ENCODE measurements at places on chromosomes 11 and 22. TPM values are rescaled to one million over a fixed set of nuclear protein-coding genes. Genes with fewer than 3 reads are reported as not detected.

SEC14L2 gene
- 240 TPM for total RNA-seq

GRCh38 chr22:20484948-20485683 lies 10.5 kb downstream of the KLHL22 start:
- DNase-seq, result no peak
- H3K36me3 ChIP-seq, result no peaks in the 10 kb centered on the region
- no peaks in the 10 kb centered on the region for H3K4me1 ChIP-seq
- H3K4me3 ChIP-seq, result no peak overlapping the region
- H3K27me3 ChIP-seq, result no peaks in the 10 kb centered on the region

GRCh38 chr22:27066856-27067255 lies 409.5 kb downstream of the MIAT start:
- no peaks in the 10 kb centered on the region for H3K4me1 ChIP-seq
- H3K27ac ChIP-seq, result no peak overlapping the region
- DNase-seq, result no peak

GRCh38 chr11:24515632-24516031 lies 18.8 kb downstream of the LUZP2 start:
- no peaks in the 10 kb centered on the region for H3K4me1 ChIP-seq
- H3K27me3 ChIP-seq, result no peaks in the 10 kb centered on the region
- H3K27ac ChIP-seq, result no peak overlapping the region
- no peak overlapping the region for H3K4me3 ChIP-seq

GVQW3 gene
- total RNA-seq, result 0.84 TPM

SESN3 gene
- total RNA-seq, result 2.8 TPM

DNA sequence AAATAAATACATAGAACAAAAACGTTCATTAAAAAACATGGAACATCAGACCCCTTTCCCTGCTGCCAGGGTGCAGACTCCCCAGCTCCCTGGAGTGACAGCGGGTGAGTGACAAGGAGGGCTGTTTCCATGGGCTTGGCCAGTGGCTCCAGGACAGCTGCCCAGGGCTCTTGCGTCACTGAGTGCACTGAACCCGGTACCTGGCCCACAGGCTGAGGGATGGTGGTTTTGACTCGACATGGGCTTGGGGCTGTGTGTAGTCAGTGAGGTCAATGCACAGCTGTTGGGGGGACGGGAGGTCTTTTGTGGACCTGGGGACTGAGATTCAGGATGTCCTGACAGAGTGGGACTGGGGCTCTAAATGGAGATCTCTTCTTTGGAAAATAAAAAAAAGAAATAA lies 142.1 kb upstream of the B3GAT1 start:
- H3K27me3 ChIP-seq, result no peaks in the 10 kb centered on the region
- H3K4me3 ChIP-seq, result no peak overlapping the region
- no peaks in the 10 kb centered on the region for H3K4me1 ChIP-seq
- peak; percentile 71 for DNase-seq

GRCh38 chr11:75249704-75250103 lies 9.1 kb downstream of the TPBGL start:
- no peak overlapping the region for H3K27ac ChIP-seq
- H3K36me3 ChIP-seq, result no peaks in the 10 kb centered on the region
- DNase-seq, result peak; percentile 25
- H3K4me1 ChIP-seq, result no peaks in the 10 kb centered on the region

VSIG10L2 gene
- not detected for total RNA-seq

- H3K27ac ChIP-seq, result no peak overlapping the region
- no peak for DNase-seq
- H3K4me3 ChIP-seq, result no peak overlapping the region
- H3K4me1 ChIP-seq, result no peaks in the 10 kb centered on the region
- no peaks in the 10 kb centered on the region for H3K27me3 ChIP-seq
Measured at GRCh38 chr22:45776313-45776585, 104.6 kb downstream of the ATXN10 start.

GRCh38 chr11:117874253-117874909 lies 2.1 kb downstream of the FXYD6 start:
- H3K4me1 ChIP-seq, result no peaks in the 10 kb centered on the region
- no peak overlapping the region for H3K27ac ChIP-seq
- no peak overlapping the region for H3K4me3 ChIP-seq
- no peaks in the 10 kb centered on the region for H3K36me3 ChIP-seq
- peaks cover 4% of the 10 kb centered on the region for H3K27me3 ChIP-seq

GRCh38 chr11:35412285-35412684 lies 7.1 kb downstream of the SLC1A2 start:
- no peak overlapping the region for H3K4me3 ChIP-seq
- no peak overlapping the region for H3K27ac ChIP-seq
- DNase-seq, result no peak
- no peaks in the 10 kb centered on the region for H3K36me3 ChIP-seq

DNA sequence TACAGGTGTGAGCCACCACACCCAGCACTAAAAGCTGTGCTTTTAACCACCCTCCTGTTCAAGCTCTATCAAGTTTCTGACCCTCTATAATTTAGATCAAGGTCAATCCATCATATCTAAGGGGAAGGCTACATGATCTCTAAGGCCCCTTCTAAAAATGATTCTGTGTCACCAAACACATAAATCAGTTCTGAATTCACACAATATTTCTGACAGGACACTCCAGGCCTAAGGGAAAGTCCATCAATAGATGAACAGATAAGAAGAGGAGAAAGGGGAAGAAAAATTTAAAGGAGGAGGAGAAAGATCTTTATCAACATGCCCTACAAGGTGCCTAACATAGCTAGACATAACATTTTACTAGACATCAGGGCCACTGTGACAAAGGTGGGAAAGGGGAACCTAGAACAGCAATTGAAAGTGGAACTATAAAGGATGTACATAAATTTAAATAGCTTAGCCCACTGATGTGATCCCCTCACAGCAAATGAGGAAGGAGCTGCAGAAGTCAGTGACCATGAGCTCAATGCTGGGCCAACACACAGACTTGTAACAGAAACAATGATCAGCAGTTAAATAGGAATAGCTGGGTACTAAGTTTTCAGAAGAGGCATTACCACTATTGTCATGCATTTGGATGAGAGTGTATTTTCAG lies 4.7 kb downstream of the PRCP start:
- H3K4me3 ChIP-seq, result no peak overlapping the region
- no peak overlapping the region for H3K27ac ChIP-seq
- no peak for DNase-seq
- H3K27me3 ChIP-seq, result no peaks in the 10 kb centered on the region

DNA sequence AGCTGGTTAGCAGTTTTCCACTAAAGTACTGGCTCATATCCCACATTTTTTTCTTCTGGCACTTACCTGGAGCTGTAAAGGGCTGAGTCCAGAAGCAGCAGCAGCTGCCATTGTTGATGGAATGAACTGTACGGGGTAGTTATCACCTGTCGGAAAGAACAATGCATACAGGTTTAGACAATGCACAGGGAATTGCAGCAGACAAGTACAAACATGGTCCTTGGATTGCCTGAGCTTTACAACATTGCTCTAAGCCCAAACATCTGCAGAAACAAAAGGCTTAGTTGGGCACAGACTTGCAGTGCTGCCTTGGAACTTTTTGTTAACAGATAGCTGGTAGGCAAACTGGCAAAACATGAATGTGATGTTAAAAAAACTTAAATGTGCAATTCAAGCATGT lies 258.8 kb downstream of the SOX6 start:
- no peaks in the 10 kb centered on the region for H3K36me3 ChIP-seq
- no peaks in the 10 kb centered on the region for H3K4me1 ChIP-seq
- H3K27me3 ChIP-seq, result no peaks in the 10 kb centered on the region
- H3K27ac ChIP-seq, result no peak overlapping the region

GRCh38 chr11:117171404-117172061 lies 7.0 kb upstream of the SIDT2 start:
- H3K4me3 ChIP-seq, result no peak overlapping the region
- no peaks in the 10 kb centered on the region for H3K36me3 ChIP-seq
- H3K27me3 ChIP-seq, result no peaks in the 10 kb centered on the region
- no peak for DNase-seq
- H3K27ac ChIP-seq, result no peak overlapping the region

GRCh38 chr11:119091966-119092879 lies 7.5 kb downstream of the HMBS start:
- no peak overlapping the region for H3K4me3 ChIP-seq
- no peak for DNase-seq
- H3K27me3 ChIP-seq, result no peaks in the 10 kb centered on the region
- no peaks in the 10 kb centered on the region for H3K36me3 ChIP-seq
- no peak overlapping the region for H3K27ac ChIP-seq

DNA sequence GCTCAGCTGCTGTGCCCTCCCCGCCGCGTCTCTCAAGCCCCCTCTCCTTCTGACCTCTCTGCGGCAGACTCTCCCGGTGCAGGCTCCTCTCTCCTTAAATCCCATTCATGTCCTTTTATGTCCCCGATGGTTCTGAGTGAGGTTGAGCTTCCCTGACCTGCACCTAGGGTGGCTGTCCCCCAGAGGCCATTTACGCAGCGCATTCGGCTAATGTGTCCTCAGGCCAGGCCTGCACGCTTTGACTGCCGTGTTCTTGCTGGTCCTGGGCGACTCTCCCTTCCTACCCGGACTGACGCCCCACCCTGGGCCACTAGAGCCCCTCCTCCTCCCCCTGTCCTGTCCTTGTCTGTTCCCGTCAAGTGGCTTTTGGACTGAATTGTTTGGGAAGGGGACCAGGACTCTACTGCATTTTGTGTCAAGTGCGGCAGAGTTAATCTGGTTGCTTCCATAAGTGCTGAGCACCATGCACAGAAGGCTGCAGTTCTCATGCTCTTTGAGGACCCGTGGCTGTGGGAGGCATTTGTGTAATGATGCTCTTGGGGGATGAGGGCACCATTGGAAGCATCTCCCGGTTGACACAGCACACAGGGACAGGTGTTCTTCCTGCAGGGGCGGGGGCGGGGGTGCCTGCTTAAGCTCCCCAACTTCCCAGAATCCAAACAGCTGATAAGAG lies 37.1 kb downstream of the IGHMBP2 start:
- no peaks in the 10 kb centered on the region for H3K27me3 ChIP-seq
- H3K4me3 ChIP-seq, result no peak overlapping the region
- no peaks in the 10 kb centered on the region for H3K36me3 ChIP-seq
- no peak overlapping the region for H3K27ac ChIP-seq
- no peak for DNase-seq

SYCE3 gene
- total RNA-seq, result not detected

DNA sequence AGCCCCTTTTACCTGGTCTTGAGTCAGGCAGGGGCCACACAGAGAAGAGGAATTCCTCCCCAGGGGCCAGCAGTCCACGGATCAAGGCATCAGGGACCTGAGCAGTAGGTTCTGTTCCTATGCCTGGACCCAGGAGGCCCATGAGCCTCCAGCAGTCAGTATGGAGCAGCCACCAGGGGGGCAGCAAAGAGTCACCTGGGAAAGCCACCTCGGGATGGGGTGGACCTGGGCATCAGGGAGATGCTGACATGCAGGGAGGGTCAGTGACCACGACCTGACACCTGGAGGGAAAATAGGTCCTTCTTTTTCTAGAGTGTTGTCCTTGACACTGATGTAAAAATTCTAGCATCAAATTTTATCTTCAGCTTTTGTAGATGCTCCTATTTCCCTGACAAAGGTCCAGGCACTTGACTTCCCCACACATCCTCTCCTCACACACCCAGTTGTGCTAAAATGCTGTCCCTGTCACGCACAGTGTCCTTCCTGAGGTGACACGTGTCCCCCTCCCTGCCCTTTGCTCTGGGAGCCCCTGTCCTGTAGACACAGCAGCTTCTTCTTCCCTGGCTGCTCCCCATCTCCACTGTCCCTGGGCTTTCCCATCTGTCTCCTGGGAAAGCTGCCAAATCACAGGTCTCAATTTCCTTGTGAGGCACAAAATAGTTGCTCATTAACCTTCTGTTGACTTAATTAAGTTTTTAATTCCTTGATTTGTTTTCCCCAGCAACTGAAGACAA lies 70.0 kb upstream of the IGLL5 start:
- no peak overlapping the region for H3K27ac ChIP-seq
- no peak overlapping the region for H3K4me3 ChIP-seq

- no peaks in the 10 kb centered on the region for H3K27me3 ChIP-seq
- no peak overlapping the region for H3K4me3 ChIP-seq
- H3K36me3 ChIP-seq, result no peaks in the 10 kb centered on the region
- peaks cover 18% of the 10 kb centered on the region for H3K4me1 ChIP-seq
Measured at GRCh38 chr11:118214210-118214914, 10.4 kb downstream of the JAML start.

DNA sequence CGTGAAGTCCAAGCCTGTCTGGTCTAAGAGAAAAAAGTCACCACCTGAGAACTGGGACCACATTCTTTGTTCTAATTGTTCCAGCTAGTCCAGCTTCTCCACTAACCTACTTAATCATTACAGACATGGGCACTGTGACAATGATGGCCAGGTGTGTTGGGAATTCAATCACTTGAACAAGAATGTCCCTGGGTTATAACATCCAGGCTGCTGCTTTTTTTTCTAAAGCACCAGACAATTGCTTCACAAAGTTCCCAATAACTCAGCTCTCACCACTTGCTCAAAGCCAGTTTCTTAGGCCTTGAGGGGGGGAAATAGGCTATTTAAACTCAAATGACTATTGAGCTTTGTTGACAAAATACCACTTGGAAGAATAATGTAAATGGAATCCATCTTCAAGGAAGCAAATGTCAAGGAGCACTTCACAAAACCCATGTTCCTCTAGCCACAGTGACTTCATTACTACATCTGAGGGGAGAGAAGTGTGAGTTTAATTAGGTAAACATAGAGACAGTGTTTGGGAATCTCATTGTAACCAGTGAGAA lies 80.3 kb downstream of the ME3 start:
- H3K36me3 ChIP-seq, result no peaks in the 10 kb centered on the region
- DNase-seq, result no peak
- no peak overlapping the region for H3K4me3 ChIP-seq
- no peak overlapping the region for H3K27ac ChIP-seq
- H3K27me3 ChIP-seq, result no peaks in the 10 kb centered on the region

DNA sequence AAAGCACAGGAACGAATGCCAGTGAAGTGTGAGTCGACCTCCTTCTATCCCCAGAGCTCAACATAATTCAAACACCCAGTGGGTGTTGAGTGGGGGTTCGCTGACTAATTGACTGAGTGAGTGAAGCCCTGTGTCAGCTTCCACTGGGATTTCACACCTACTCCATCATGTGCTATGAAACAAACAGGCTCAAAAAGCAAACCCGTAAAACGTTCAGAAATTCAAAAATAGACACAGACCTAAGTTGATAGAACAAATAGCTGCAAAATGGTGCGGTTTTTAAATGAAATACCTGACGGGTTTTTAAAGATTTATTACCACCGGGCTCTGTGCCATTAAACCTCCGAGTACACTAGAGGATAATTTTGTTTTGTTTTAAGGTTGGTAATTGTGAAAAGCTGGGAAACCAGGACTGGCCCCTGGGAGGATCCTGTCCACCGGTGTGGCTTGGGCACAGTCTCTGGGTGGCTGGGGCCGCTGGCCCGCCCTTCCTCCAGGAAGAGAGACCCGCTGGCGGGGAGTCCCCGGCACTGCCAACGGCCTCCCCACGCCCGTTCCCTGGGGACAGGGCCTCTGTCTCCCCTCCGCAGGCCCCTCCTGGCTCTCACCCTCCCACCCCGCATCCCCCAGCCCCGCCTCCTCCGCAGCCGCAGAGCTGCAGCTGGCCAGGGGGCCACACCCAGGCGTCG lies 13.6 kb downstream of the KCNJ5 start:
- H3K36me3 ChIP-seq, result no peaks in the 10 kb centered on the region
- H3K4me1 ChIP-seq, result peaks cover 26% of the 10 kb centered on the region
- no peaks in the 10 kb centered on the region for H3K27me3 ChIP-seq
- H3K4me3 ChIP-seq, result peak overlapping the region; percentile 39
- no peak overlapping the region for H3K27ac ChIP-seq
- no peak for DNase-seq

- no peaks in the 10 kb centered on the region for H3K27me3 ChIP-seq
- DNase-seq, result no peak
- H3K27ac ChIP-seq, result no peak overlapping the region
Measured at GRCh38 chr11:110113505-110113904, 20.3 kb downstream of the ZC3H12C start.

MPZL3 gene
- total RNA-seq, result 7.6 TPM

GRCh38 chr11:74232311-74232950 lies 61.3 kb downstream of the PPME1 start:
- no peak for DNase-seq
- H3K4me3 ChIP-seq, result no peak overlapping the region
- H3K27me3 ChIP-seq, result no peaks in the 10 kb centered on the region

KRTAP5-8 gene
- not detected for total RNA-seq

Measured in right lobe of liver (tissue), 6 donors.